ENCODE measurements at places on chromosomes 13 and 19.

GRCh38 chr13:112078879-112079531, 12.1 kb downstream of the SOX1 start:
- DNase-seq = no peak

GRCh38 chr19:10289167-10289835, 451 bp upstream of the ICAM5 start:
- peak; percentile 35 for DNase-seq

DNA sequence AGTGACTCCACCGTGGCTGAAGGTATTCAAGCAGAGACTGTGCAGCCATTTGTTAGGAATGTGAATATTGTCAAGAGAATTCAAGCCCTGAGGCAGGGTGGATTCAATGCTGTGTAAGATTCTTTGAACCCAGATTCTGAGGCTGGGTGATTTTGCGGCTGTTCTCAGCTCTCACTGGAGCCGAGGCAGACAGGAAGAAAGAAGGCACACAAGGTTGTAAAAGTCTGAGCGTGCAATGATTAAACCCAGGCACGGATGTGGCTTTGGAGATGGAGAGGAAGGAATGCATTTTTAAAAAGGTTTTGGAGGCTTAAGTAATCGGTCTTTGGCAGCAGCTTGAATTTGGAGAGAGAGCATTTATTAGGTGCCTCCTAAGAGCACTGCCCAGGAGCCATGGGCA, 187.9 kb downstream of the KATNAL1 start:
- no peak for DNase-seq

DNA sequence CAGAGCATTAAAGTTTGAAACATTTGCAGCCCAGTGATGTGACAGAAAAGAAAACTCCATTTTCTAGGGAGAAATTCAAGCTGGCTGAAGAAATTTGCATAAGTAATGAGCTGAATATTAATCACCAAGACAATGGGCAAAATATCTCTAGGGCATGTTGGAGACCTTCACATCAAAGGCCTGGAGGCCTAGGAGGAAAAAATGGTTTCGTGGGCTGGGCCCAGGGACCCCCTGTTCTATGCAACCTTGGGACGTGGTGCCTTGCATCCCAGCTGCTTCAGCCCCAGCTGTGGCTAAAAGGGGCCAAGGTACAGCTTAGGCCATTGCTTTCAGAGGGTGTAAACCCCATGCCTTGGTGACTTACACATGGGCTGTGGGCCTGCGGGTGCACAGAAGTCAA, 5.7 kb upstream of the CLEC4M start:
- DNase-seq = no peak

DNA sequence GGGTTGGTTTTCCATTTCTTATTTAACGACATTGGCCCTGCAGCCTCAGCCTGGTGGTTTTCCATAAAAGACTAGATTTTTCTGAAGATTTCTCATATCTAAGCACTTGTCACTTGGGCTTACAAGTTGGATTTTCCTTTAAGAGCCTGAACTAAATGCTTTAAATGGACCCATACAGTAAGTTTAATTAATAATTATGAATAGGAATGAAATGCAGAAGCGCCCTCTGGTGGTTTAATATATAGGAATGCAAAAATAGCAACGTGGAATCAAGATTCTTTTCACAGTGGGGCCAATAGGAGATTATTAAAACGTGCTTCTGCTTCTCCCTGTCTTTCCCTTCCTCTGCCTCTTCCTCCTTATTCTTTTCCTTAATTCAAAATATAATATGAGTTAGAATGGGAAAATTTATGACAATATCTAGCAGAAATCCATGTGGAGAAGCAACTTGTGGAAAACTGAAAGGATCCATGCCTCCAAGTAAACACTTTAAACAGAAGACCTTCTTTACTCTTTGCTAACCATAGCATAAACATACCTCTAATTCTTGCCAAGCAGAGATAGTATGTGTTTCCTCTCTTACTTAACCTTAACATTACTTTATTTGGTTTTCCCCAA, 324.0 kb downstream of the GPC5 start:
- peak; percentile 11 for DNase-seq

DNA sequence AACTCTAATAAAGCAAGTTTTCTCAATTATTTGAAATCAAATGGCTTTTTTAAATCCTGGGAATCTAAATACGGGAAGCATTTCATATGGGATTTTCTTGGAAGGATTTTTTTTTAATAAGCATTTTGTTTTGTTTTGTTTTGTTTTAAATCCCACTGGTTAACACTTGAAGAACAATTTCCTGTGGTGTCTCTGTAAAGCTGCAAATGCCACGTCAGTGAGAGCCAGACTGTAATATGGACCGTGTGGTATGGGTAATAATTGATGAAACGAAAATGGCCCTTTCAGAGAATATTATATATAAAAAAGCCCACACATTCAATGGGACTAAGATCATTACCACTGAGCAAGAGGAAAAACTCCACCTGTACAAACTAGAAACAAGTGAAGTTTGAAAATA, 33.9 kb upstream of the MIR17HG start:
- no peak for DNase-seq

DNA sequence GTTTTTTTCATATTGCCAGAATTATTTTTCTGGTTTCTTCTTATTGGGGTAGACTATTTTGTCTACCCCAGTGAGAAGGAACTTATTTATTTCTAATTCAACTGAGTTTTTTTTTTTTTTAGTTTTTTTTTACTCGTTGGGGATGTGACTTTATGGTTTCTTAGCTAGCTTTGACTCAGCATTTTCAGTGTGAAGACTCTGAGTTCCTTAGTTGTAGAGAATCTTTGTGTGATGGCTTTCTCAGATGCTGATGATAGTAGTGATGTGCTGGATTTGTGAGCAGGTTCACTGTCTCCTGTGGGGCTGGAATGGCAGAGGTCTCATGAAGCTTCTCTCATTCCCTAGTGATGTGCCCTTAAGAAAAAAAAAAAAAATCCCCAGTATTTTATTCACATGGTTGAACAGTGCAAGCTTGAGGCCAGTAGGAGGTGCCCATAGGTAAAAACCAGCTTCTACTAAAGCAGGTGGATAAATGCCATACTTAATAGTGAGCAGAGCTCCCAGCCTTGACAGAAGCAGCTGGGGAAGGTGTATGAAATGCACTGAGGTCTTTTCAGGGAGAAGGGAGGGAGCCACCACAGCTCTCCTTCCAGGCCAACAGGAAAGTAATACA, 106.2 kb upstream of the KLF5 start:
- DNase-seq = no peak

GRCh38 chr13:113947311-113948033, 26.4 kb downstream of the C13orf46 start:
- no peak for DNase-seq

- peak; percentile 40 for DNase-seq
Measured at GRCh38 chr19:41951686-41952172, 7.4 kb downstream of the RABAC1 start.

- peak; percentile 4 for DNase-seq
Measured at GRCh38 chr19:33621811-33622504, at the start of gene CHST8. CHST8 (plus strand) TSS chr19:33621953; CDS start chr19:33689262, 67,309 bp downstream.

DNA sequence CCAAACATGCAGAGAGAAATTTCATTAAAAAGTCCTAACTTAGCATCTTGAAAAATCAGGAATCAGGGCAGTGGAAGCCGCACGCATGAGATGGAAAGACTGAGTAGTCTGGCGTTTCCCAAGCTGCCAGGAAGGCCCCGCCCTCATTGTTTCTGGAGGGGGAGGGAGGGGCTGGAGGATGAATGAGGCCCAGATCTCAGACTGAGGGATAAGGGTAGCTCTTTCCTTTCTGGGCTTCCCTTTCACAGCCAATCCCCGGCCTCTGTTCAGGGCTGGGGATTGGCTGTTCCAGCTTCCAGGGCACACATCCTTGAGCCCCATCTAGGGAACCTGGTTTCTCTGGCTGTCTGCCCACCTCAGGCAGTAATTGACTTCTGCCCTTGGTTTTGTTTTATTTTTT, 7.3 kb downstream of the C19orf53 start:
- peak; percentile 64 for DNase-seq

DNA sequence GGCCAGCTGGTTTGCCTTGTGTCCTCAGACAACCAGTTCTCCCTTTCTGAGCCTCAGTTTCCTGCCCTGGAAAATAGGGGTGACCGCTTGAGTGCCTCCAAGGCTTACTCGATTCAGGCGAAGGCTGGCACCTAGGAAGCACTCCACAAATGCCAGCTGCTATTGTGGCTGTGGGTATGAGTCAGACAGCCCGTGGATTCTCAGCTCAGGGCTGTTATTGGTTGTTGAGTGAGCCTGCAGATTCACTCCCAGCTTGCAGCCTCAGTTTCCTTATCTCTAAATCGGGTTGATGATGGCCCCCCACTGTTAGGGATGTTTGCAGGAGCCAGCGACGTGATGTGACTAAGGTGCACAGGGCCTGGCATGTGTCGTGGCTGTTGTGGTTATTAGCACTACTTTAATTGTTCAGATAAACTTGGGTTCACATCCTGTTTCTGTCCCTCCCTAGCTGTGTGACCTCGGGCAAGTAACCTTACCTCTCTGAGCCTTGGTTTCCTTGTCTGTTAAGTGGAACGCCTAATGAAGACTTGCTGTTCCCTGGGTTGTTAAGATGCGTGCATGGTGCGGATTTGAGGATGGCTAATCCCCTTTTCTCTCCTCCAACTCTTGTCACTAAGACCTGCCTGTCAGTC, 2.4 kb downstream of the MARK4 start:
- no peak for DNase-seq

DNA sequence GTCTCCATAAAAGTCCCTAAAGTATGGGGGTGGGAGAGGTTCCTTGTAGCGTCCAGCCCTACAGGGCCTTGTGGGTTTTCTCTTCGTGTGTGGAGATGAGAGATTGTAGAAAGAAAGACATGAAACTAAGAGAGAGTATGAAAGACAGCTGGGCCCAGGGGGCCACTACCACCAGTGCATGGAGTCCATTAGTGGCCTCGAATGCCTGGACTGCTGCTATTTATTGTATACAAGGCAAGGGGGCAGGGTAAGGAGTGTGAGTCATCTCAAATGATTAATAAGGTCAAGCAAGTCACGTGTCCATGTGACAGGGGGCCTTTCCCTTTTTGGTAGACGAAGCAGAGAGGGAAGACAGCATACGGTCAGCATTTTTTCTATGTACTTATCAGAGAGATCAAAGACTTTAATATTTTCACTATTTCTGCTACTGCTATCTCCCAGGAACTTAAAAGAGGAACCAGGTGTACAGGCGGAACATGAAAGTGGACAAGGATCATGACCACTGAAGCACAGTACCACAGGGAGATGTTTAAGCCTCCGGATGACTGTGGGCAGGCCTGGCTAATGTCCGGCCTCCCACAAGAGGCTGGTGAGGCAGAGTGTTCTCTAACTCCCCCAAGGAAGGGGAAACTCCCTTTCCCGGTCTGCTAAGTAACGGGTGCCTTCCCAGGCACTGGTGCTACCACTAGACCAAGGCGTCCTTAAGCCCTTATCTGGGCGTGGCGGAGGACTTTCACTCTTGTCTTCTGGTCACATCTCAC, 25.5 kb downstream of the FGF21 start:
- no peak for DNase-seq

DNA sequence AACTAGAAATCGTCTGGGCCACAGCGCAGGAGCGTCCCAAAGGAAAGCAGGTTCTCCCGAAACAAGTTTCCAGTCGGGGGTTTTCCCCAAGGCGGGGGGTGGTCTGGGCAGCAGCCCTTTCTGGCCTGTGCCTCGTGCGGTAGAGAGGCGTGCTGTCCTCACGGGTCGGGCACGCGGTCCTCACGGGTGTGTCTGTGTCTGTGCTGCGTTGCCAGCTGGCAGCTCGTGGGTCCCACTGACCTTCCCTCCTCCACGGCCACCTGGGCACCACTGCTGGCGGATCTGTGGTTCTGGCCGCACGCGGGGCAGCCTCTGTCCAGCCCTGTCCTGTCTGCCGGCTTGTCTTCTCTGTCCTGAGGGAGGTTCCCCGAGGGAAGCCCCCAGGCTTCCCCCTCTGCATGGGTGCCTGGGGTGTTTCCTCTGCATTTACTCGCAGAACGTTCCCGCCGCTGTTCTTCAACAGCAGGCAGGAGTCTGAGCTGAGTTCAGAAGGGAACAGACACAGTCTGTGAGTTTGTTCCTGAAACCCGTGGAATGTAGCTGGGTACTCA, 98.2 kb upstream of the MCF2L start:
- DNase-seq = no peak

GRCh38 chr13:49652355-49653305, 24.3 kb downstream of the ARL11 start:
- DNase-seq = peak; percentile 34

DNA sequence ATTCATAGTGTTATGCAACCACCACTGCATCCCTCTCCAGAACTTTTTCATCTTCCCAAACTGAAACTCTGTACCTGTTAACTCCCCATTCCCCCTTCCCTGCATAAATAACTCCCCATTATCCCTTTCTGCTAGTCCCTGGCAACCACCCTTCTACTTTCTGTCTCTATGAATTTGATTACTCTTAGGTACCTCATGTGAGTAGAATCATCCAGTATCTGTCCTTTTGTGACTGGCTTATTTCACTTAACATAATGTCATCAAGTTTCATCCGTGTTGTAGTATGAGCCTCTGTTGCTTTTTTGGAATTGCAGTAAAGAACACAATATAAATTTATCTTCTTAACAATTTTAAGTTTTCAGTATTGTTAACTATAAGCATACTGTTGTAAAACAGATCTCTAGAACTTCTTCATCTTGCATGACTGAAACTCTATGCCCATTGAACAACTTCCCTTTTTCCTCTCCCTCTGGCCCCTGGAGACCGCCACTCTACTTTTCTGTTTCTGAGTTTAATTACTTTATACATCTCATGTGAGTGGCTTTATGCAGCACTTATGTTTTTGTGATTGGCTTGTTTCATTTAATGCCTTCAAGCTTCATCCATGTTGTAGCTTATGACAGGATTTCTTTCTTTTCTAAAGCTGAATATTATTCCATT, 87.3 kb upstream of the ABCC4 start:
- DNase-seq = no peak

DNA sequence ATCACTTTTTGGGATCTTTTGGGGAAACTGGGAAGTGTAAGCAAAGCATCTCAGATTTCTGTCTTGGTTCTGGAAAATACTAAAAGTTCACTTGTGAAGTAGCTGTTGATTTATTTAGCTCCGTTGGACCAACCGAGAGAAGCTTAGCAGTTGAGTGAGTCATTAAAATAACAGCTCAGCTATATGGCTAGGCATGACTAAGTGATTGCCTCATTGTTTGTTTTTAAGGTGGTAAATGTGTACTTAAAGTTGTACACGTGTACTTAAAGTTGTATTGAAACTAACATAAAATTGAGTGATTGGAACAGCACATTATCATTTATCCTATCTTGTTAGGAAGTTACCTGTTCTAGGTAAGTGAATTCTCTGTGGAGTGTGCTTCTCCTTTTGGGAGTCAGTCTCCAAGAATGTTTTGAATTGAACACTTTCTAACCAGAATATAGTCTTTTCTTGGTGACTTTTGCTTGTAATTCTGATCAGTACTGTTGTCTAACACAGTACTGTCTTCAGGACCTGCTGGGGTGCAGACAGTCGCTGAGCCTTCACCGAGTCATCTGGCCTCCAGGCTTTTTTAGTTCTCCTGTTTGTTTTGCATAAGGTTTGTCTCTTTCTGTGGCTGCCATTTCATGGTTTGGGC, 2.9 kb upstream of the DCUN1D2 start:
- peak; percentile 97 for DNase-seq
